ENCODE measurements at places on chromosomes 7 and 10. TPM values are rescaled to one million over a fixed set of nuclear protein-coding genes. Genes with fewer than 3 reads are reported as not detected.

The LIPA gene
- total RNA-seq = 24.2 TPM

The ELN gene
- 37.4 TPM for total RNA-seq

The ACBD7 gene
- total RNA-seq = 3.1 TPM

The SPDYE9 gene
- total RNA-seq = 0.18 TPM

The C10orf90 gene
- not detected for total RNA-seq

DNA sequence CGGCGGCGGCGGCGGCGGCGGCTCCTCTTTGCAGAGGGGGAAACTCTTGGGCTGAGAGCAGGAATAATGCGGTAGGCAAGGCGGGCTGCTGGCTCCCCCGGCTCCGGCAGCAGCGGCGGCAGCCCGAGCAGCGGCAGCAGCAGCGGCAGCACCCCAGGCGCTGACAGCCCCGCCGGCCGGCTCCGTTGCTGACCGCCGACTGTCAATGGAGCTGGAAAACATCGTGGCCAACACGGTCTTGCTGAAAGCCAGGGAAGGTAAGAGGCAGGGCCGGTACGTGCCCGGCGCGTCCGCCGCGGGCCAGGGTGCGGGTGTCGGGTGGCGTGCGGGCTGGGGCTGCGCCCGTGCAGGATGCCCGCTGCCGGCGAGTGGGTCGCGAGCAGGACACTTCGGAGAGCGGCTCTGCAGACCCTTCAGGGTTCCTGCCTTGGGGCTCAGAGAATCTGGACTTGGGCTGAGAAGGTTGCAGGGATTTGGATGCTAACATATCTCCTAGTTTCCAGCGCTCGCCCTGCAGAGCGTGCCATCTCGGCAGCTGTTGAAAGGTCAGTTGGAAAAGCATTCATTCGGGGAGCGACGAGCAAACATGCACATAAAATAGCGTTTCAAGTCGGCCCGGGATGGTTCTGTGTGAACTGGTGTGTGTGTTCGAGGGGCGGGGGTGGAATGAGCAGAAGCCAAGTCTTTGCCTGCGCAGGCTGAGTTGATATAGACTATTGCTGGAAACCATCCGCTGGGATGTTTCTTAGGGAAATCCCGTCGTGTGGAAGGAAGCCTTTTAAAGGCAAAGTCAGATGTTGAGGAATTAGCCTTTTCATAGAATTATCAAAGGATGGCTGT, 562 bp downstream of the GRK5 start:
- H3K27me3 ChIP-seq = peaks cover 16% of the 10 kb centered on the region
- no peak for DNase-seq
- no peaks in the 10 kb centered on the region for H3K36me3 ChIP-seq
- peak overlapping the region; percentile 87 for H3K4me3 ChIP-seq

DNA sequence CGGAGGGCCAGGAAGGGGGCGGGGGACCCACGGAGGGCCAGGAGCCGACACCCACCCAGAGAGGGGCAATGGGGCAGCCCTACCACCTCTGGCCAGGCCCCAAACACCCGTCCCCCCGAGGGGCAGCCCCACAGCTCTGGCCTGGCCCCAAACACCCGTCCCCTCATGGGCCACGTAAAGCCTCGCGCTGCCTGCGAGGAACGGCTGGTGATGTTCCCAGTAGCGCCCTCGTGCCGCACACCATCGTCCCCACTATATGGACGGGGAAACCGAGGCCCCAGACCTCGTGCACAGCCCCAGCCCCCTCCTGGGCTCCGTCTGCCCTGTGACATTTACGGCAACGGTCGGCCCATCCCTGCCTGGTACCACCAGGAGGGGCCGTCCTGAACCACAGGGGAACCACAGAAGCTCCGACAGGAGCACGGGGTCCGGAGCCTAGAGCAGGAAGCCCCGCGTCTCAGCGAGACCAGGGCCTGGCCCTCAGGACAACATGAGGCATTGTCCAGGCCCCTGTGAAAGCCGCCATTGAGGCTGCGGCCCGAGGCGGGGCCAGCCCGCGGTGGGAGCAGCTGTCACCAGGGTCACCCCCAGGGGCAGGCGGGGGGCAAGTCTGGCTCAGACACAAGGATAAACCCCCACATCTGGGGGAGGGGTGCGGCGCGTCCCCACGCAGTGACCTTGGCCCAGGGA, 35.6 kb downstream of the GET4 start:
- no peak overlapping the region for H3K4me3 ChIP-seq
- H3K36me3 ChIP-seq = no peaks in the 10 kb centered on the region
- DNase-seq = no peak
- H3K4me1 ChIP-seq = peaks cover 13% of the 10 kb centered on the region
- no peak overlapping the region for H3K27ac ChIP-seq

GRCh38 chr7:155358948-155359712, 61.5 kb downstream of the INSIG1 start:
- H3K36me3 ChIP-seq = no peaks in the 10 kb centered on the region
- DNase-seq = no peak
- H3K4me3 ChIP-seq = no peak overlapping the region
- peaks cover 4% of the 10 kb centered on the region for H3K4me1 ChIP-seq
- H3K27me3 ChIP-seq = peaks cover 100% of the 10 kb centered on the region
- H3K27ac ChIP-seq = no peak overlapping the region

DNA sequence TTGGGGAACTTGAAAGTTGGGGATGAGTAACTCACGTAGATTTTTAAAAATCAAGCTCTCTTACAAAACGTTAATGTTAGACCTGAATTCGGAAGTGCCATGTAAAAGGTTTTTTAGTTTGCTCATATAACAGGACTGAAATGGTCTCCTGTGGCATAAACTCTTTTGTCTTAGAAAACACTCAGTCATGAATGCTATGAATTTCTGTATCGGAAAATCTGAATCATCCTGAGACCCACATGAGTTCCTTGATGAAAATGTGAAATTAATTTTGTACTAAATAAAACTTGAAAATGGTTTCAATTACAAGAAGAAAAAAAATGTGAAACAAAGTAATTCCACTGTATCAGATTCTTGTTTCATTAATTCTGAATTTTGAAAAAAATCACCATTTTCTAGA, 134.8 kb upstream of the BMPER start:
- H3K27me3 ChIP-seq = no peaks in the 10 kb centered on the region
- no peak overlapping the region for H3K27ac ChIP-seq
- H3K4me3 ChIP-seq = no peak overlapping the region
